ENCODE measurements at places on chromosomes 7 and 10.
A peak's percentile ranks its signal among the peaks of the same experiment; 100 is the strongest.

DNA sequence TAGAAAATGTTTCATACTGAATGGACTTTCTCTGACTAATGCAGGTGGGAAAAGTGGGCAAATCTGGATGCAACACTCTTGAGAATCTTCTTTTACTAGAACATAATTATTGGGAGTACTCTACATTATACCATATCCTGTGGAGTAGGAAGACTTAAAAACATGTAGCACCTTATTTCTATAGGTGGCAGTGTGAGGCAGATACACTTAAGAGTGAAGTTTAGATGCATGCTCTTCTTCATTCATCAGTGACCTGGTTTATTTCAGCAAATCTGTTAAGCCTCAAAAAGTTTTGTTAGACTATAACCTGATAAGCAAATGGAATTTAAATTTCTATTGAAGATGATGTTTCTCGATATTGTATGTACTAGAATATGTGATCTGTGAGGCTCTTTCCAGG is 1087.1 kb upstream of the LRRN3 start:
- no peak for DNase-seq

DNA sequence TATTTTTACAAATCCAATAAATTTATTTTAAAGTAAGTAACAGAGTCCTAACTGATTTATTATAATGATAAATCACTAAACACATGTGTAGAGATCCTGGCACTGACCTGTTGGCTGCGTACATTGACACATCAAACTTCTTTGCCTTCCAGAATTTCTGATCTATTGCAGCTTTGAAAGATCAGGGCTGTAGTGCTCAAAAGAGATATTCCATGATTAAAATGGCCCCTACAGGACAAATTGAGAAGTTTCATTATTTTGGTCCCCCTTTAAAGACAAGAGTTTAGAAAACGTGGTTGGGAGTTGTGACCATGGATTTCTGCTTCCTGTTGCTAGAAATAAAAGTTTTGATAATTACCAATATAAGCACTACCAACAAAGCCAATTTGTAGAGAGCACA is 87.7 kb upstream of the PDK4 start:
- DNase-seq, result no peak

- DNase-seq, result no peak
These were observed 2.5 kb downstream of the VIPR2 start for GRCh38 chr7:159142199-159142598.

- no peak for DNase-seq
These were observed 1.3 kb downstream of the ITPRIP start for GRCh38 chr10:104336821-104337467.

DNA sequence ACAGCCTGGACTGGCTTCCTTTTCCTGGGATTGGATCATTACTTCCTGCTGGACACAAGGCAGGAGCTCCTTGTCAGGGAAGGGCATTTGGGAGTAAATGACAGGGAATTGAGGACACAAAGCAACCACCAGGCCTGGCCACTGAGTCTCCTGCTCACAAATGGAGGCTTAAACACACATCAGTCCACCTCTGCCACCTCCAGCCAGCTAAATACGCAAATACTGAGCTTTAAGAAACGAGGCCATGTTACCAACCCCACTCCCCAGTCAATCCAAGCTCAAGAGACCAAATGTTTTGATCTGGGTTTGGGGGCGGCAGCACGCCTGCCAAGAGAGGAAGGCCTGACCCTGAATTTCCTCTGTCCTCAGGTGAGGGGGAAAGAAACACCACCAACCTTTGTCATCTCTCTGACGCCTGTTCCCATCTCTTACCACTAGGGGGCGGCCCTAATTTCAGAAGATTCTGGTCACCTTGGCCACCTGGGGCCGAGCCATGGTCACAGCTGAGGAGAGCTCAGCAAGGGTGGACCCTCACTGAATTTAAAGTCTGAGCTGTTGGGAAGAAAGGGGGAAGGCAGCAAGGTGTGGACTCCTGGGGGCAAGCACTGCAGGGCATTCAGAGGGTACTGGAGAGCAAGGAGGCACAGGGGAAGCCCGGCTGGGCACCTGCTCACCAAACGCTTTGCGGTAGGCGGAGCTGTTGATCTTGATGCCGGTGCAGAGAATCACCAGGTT is 16.5 kb downstream of the AIFM2 start:
- DNase-seq, result peak; percentile 50

GRCh38 chr10:8665322-8665721 is 610.8 kb downstream of the GATA3 start:
- no peak for DNase-seq

- no peak for DNase-seq
These were observed 142.6 kb downstream of the CREB5 start for GRCh38 chr7:28554802-28555471.

- DNase-seq, result no peak
These were observed 122.9 kb upstream of the GLI3 start for GRCh38 chr7:42359946-42360345.

DNA sequence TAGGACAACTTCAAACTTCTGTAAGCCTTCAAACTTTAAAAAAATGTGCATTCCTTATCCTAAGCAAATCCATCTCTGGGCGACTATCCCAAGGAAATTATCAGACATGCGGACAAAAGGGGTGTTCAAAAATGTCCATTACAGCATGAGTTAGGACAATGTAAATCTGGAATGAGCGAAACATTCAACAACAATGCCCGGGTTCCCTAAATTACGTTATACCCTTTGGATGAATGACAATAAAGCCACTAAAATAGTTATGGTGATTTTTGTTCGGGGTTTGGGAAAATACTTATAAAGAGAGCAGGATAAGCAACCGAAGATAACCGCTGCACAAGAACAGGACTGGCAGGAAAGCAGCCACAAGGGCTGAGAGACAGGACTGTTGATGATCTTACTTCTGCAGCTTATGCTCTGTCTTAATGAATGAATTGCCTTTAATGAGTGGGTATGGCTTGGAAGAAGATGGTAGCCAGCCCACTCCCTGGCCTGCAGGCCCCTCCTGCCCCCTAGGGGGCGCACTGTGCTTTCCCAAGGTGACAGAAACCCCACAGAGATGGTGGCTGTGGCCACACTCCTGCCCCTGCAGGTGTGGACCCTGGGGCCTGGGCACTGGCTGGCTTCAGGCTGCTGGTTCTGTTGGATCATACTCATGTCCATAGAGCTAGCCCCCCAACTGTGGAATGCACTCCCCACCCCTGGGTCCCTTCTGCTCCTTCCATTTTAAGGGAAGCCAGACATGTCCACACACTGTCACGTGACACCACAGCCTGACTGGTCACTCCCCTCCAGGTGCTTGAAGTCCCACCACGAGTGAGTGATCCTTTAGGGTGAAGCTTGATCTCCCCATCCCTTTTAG is 45.0 kb downstream of the ZCCHC24 start:
- peak; percentile 17 for DNase-seq

DNA sequence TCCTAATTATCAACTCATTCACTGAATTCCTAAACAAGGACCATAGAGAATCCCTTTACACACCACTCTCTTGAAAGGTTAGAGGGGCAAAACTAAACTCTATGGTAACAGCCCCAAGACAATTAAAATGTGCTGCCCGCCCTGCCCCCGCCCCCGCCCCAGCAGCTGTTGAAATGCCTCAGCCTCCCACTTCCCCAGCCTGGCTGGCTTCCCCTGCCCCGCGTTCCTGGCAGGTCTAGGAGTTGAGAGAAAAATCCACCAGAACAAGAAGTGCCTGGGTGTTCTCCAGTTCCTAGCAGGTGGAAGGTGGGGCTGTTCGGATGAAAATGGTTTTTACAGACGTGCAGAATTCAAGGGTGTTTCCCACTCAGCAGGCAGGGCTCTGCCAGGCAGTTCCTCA is 109.5 kb upstream of the ZEB1 start:
- DNase-seq, result no peak

- no peak for DNase-seq
These were observed 1216.4 kb downstream of the CNTNAP2 start for GRCh38 chr7:147332988-147333387.

DNA sequence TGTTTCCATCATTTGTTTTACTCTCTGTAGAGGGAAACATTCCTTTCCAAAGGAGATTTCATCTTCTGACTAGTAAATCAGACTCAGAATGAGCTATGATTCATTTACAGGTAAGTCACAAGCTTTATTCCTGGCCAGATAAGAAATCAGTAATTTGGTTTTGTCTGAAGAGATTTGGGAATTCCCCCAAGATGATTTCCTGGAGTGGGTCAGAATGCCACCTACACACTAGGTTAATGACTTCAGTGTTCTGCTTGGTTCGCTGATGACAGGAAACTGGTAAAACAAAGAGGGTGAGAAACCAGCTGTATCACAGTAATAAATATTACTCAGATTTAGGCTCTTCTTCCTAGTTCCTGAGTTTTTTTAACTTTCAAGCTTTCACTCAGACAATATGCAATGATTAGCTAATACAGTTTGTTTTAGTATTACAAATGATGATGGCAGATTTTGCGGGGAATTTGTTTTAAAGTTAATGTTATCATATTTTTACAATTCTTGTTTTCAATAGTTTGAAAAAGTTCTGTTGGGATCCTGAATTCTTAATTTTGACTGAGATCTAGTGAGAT is 8.3 kb upstream of the ASZ1 start:
- no peak for DNase-seq

DNA sequence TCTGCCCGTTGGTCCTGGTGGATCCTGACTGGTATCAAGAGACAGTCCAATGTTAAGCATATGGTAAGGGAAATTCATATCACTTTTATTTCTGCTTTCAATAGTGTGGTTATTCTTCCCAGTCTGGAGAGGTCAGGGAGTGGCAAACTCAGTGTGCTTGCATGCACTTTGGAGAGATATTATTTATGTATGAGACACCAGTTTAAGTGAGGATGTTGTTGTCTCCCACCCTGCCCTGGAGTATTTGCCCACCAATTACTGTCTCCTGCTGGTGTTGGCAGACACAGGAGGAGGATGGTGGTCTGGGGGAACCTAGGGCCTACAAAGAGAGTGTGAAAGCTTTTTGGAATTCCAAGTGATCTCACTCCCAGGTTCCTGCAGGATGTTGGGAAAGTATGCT is 59.7 kb downstream of the OR13A1 start:
- DNase-seq, result no peak

GRCh38 chr7:156438011-156438410 is 202.6 kb upstream of the RNF32 start:
- no peak for DNase-seq

DNA sequence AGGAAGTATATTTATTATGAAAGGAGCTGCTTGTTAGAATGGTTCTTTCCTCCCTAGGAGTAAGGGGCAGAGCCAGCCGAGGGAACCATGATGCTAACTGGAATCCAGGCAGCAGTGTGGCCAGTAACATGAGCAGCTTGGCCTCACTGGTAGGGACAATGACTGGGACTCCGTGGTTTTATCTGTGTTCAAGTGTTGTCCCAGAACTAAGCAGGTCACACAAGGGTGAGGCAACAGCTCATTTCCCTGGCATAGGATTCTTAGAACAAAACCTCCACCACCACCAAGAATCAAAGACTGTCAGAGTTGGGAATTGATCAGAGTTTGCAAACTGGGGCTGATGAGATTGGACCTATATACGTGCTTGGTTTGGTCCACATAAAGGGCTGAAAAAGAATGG is 138.9 kb upstream of the COBL start:
- DNase-seq, result no peak

DNA sequence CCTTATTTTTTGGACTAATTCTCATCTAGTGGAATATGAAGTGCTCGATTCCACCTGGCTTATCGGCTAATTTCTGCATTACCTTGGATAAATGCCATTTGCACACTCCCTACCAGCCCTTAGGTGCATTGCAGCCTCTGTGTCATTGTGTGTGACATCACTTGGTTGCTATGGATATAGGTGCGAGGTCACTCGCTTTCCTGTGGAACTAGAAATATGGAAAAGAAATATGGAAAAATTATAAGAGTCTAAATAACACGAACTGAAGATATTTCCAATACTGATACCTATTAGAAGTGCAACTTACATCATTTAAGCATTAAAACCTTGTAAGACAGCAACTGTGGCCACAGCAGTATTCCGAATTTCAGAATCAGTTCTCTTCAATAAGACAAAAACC is 2.0 kb downstream of the YWHAG start:
- DNase-seq, result no peak

- DNase-seq, result no peak
These were observed 355.6 kb downstream of the RNLS start for GRCh38 chr10:88227342-88228018.

DNA sequence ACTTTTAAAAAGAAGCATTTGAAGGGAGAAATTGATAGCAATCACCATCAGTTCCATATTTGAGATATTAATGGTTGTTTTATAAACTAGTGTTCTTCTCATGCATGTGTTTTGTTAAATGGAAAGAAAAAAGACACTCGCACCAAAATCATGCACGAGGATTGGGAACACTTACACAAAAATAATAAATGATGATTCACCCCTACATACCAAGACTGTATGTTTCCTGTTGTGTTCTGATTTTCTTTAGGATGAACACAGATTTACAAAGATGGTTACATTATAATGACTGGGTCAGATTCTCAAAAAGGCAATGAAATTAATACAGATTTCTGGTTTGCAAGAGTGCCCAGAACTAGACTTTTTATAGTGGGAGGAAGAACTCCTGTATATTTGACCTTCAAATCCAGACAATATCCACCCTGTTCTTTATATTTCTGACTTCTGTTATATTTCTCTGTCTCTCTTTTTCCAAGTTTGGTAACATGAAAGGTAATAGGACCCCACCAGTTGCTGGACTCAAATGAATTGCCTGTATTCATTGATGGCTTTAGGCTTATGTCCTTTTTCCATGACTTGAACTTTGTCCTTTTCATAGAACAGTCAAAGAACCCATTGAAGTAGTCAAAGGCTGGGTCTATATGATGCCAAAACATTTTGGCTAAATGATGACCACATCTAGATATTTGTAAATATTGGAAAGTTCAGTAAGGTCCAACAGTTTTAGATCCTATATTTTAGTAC is 54.4 kb downstream of the SEMA3A start:
- no peak for DNase-seq

DNA sequence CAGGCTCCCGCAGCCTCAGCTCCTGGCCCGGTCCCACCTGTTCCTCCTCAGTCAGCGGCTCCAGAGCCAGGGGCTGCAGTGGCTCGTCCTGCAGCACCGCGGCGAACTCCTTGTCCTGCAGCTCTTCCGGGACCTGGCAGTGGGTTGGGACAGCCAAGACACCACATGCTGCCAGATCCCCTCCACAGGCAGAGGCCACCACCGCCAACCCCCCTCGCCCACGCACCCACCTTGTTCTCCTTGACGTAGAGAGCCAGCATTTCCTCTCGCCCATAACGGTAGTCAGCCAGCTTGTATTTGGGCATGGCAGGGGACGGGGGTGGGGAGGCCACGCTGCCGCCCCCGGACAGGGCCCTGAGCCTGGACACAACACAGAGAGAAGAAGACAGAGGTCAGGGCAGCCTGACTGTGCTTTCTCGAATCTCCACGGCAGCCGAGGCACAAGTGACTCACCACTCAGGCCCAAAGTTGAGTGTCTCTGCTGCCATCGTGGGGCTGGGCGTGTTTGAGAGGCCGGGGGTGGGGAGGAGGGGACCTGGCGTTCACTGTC is 6.2 kb downstream of the GIGYF1 start:
- DNase-seq, result no peak

GRCh38 chr7:11294218-11294617 is 320.5 kb downstream of the PHF14 start:
- DNase-seq, result no peak

DNA sequence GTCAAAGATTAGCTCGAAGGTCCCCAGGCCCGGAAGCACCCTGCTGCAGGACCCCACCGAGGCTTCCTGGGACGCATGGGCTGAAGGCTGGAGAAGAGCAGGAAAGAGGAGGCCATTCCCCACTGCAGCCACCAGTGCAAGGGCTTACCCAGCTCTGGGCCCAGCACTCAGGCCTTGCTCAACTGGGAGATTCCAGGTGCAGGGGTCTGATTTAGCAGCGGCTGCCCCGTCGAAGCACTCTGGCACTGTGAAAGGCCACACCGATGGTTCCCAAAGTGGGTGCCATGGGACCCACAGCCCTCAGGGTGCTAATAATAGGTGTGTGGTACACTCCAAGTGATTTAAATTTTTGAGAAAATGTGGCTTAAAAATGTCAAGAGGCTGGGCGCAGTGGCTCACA is 130.9 kb downstream of the OAT start:
- DNase-seq, result no peak
